T-cell (primary cell): ENCODE measurements at places on chromosomes 13 and 19.

DNA sequence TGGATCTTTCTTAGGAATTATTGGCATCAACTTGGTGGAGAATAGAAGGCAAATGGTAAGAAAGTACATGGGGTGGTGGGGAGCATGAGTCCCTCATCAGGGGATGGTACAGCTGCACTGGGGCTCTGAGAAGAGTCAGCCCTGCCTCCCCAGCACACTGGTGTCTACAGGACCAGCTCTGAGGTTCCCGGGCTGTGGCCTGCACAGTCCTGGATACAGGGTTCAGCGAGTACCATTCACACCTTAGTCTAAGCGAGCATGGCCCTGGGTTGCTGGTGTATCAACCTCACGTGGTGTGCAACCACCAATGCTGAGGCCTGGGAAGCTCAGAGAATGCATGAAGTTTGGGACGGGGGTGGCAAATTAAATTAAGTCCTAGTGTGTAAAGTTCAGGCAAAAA lies 10.1 kb downstream of the TMEM255B start:
- no peaks in the 10 kb centered on the region for H3K27me3 ChIP-seq
- H3K36me3 ChIP-seq = no peaks in the 10 kb centered on the region
- H3K4me1 ChIP-seq = no peaks in the 10 kb centered on the region
- H3K4me3 ChIP-seq = no peak overlapping the region

- no peak overlapping the region for H3K4me3 ChIP-seq
- no peaks in the 10 kb centered on the region for H3K4me1 ChIP-seq
- DNase-seq = no peak
- H3K36me3 ChIP-seq = no peaks in the 10 kb centered on the region
These were observed 28.5 kb downstream of the MEIS3 start for GRCh38 chr19:47390533-47391488.

DNA sequence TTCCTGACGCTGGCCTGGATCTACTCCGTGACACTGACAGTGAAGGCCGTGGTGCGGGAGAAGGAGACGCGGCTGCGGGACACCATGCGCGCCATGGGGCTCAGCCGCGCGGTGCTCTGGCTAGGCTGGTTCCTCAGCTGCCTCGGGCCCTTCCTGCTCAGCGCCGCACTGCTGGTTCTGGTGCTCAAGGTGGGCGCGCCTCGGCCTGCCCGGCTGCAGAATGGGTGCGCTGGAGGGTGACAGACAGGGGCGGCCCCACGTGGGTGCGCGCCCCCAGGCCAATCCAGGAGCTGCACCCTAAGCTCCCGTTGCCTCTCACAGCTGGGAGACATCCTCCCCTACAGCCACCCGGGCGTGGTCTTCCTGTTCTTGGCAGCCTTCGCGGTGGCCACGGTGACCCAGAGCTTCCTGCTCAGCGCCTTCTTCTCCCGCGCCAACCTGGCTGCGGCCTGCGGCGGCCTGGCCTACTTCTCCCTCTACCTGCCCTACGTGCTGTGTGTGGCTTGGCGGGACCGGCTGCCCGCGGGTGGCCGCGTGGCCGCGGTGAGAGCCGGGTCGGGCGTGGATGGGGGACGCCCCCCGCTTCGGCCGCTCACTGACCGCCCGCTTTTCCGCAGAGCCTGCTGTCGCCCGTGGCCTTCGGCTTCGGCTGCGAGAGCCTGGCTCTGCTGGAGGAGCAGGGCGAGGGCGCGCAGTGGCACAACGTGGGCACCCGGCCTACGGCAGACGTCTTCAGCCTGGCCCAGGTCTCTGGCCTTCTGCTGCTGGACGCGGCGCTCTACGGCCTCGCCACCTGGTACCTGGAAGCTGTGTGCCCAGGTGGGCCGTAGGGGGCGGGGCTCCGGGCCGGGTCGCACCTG lies 7.2 kb downstream of the ABCA7 start:
- no peak overlapping the region for H3K27ac ChIP-seq
- H3K4me1 ChIP-seq = no peaks in the 10 kb centered on the region
- no peaks in the 10 kb centered on the region for H3K27me3 ChIP-seq
- H3K4me3 ChIP-seq = no peak overlapping the region
- no peak for DNase-seq

- H3K36me3 ChIP-seq = no peaks in the 10 kb centered on the region
- no peak for DNase-seq
- H3K27ac ChIP-seq = no peak overlapping the region
- H3K4me1 ChIP-seq = peaks cover 27% of the 10 kb centered on the region
These were observed 36.7 kb upstream of the DOCK9 start for GRCh38 chr13:99014522-99014921.

- H3K27me3 ChIP-seq = no peaks in the 10 kb centered on the region
- DNase-seq = no peak
- peaks cover 8% of the 10 kb centered on the region for H3K4me1 ChIP-seq
These were observed 513 bp downstream of the MIER2 start for GRCh38 chr19:343941-344624.

- DNase-seq = no peak
- H3K36me3 ChIP-seq = no peaks in the 10 kb centered on the region
- peaks cover 2% of the 10 kb centered on the region for H3K4me1 ChIP-seq
- H3K27me3 ChIP-seq = no peaks in the 10 kb centered on the region
- no peak overlapping the region for H3K4me3 ChIP-seq
- H3K27ac ChIP-seq = no peak overlapping the region
These were observed 1.9 kb downstream of the ISYNA1 start for GRCh38 chr19:18435842-18436670.

DNA sequence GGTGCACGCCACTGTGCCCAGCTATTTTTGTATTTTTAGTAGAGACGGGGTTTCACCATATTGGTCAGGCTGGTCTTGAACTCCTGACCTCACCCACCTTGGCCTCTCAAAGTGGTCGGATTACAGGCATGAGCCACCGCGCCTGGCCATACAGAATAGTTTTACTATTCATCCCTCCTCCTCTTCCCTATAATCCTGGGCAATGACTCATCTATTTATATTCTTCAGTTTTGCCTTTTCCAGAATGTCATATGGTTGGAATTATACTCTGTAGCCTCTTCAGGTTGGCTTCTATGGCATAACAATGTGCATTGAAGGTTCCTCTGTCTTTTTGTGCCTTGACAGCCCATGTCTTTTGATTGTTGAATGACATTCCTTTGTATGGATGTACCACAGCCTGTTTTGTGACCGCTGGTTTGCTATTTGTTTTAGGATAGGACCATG lies 22.2 kb upstream of the LRP3 start:
- no peak overlapping the region for H3K27ac ChIP-seq
- no peaks in the 10 kb centered on the region for H3K36me3 ChIP-seq
- no peaks in the 10 kb centered on the region for H3K27me3 ChIP-seq
- H3K4me1 ChIP-seq = peaks cover 4% of the 10 kb centered on the region

GRCh38 chr19:1106841-1107660 lies 3.3 kb downstream of the GPX4 start:
- H3K4me3 ChIP-seq = no peak overlapping the region
- no peak overlapping the region for H3K27ac ChIP-seq
- no peak for DNase-seq
- H3K36me3 ChIP-seq = peaks cover 31% of the 10 kb centered on the region
- no peaks in the 10 kb centered on the region for H3K27me3 ChIP-seq

- no peak overlapping the region for H3K27ac ChIP-seq
- no peak overlapping the region for H3K4me3 ChIP-seq
- DNase-seq = no peak
- no peaks in the 10 kb centered on the region for H3K4me1 ChIP-seq
- H3K36me3 ChIP-seq = no peaks in the 10 kb centered on the region
These were observed 170.0 kb downstream of the NUFIP1 start for GRCh38 chr13:44819245-44819644.

DNA sequence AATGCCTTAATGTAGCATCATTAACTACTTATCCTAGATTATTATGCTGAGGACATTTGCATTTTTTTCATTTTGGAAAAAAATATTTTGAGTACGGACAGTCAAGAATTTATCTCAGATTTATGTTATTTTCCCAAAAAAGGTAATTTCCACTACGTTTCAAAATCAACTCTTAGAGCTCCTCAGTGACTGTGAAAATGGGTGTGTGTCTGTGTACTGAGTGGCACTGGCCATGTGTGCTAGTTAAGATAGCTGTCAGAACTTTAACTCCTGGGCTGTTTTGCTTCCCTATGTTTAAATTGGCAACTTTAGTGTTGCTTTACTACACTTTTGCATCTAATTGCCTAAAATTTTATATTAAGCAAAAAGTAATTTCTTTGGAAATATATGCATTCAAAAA lies 927.4 kb downstream of the EFNB2 start:
- no peaks in the 10 kb centered on the region for H3K27me3 ChIP-seq
- H3K4me3 ChIP-seq = no peak overlapping the region
- no peaks in the 10 kb centered on the region for H3K4me1 ChIP-seq
- no peaks in the 10 kb centered on the region for H3K36me3 ChIP-seq
- no peak for DNase-seq

- H3K4me3 ChIP-seq = no peak overlapping the region
- no peaks in the 10 kb centered on the region for H3K27me3 ChIP-seq
- no peaks in the 10 kb centered on the region for H3K36me3 ChIP-seq
- DNase-seq = no peak
These were observed 127.2 kb upstream of the ARGLU1 start for GRCh38 chr13:106695139-106695538.

GRCh38 chr13:41611385-41611784 lies 154.0 kb downstream of the RGCC start:
- H3K36me3 ChIP-seq = peaks cover 42% of the 10 kb centered on the region
- H3K27ac ChIP-seq = no peak overlapping the region
- no peaks in the 10 kb centered on the region for H3K27me3 ChIP-seq
- DNase-seq = no peak
